ENCODE measurements at places on chromosomes 16 and 17.
A peak's percentile ranks its signal among the peaks of the same experiment; 100 is the strongest.

- no peak for DNase-seq
Measured at GRCh38 chr16:60392380-60392779, 1643.9 kb downstream of the CDH8 start.

GRCh38 chr17:82441691-82442487, 8.7 kb downstream of the CYBC1 start:
- DNase-seq: no peak

DNA sequence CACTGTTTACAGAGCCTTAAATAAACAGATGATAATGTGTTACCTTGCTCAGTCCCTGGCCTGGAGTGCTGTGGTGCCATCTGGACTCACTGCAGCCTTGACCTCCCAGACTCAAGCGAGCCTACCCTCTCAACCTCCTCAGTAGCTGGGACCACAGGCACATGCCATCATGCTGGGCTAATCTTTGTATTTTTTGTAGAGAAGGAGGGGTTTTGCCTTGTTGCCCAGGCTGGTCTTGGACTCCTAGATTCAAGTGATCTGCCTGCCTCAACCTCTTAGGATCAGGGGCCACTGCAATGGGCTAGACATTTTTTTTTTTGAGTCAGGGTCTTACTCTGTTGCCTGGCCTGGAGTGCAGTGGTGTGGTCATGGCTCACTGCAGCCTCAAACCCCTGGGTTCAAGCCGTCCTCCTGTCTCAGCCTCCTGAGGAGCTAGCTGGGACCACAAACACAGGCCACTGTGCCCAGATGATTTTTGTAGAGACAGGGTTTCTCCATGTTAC, 5.0 kb upstream of the NAGLU start:
- DNase-seq: no peak

DNA sequence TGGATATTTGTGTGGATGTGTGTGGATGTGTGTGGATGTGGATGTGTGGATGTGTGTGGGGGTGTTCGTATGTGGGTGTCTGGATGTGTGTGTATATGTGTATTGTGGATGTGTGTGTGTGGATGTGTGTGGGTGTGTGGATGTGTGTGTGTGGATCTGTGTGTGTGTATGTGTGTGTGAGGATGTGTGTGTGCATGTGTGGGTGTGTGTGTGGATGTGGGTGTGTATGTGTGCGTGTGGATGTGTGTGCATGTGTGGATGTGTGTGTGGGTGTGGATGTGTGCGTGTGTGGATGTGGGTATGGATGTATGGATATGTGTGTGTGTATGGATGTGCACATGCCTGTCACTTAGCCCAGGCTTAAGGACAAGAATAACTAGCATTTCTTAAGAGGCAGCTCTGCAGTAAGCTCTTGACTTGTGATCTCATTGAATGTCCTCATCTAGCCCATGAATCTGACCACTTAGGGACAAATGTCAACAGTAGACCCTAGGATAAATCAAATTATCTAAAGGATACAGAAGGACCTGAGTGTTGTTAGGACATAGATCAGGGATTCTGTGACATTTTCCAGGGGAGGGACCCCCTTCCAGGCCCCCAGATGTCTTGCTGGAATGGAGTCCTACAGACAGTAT, 83.5 kb downstream of the BMERB1 start:
- no peak for DNase-seq

DNA sequence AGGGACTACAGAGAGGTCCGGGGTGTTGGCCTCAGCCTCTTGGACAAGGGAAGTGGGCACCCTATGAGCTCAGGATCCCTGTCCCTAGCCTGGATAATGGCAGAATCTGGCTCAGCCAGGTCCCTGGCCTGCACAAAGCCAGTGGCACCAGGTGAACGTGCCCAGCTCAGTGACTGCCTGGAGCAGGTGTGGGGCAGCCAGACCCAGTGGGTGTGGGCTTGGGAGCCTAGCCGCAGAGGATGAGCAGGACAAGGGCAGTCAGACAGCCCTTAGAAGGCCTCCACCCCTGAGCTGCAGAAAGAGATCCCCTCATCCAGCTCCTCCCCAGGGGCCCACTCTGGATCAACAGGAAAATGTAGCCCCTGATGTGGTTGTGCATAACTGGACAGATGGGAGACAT, 585.3 kb downstream of the KCNJ18 start:
- DNase-seq: no peak

- DNase-seq: no peak
Measured at GRCh38 chr16:12176051-12176450, 199.5 kb downstream of the SNX29 start.

DNA sequence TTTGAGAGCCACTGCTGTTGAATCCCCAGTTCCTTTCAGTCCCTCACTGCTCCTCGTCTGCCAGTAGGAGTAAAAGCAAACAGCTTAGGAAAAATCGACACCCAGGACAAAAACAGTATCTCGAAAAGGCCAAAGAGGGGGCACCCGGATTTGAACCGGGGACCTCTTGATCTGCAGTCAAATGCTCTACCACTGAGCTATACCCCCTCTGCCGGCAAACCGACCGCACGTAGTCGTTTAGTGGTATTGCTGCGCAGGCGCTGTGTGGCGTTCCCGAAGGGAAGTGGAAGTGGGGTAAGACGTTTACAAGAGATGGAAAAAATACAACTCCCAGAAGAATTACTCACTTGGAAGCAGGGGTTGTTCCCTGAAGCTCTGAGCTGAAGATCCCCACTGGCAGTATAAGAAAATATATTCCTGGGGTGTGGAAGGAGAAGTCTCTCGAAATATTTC, 2.2 kb upstream of the PLXDC1 start:
- peak; percentile 88 for DNase-seq

DNA sequence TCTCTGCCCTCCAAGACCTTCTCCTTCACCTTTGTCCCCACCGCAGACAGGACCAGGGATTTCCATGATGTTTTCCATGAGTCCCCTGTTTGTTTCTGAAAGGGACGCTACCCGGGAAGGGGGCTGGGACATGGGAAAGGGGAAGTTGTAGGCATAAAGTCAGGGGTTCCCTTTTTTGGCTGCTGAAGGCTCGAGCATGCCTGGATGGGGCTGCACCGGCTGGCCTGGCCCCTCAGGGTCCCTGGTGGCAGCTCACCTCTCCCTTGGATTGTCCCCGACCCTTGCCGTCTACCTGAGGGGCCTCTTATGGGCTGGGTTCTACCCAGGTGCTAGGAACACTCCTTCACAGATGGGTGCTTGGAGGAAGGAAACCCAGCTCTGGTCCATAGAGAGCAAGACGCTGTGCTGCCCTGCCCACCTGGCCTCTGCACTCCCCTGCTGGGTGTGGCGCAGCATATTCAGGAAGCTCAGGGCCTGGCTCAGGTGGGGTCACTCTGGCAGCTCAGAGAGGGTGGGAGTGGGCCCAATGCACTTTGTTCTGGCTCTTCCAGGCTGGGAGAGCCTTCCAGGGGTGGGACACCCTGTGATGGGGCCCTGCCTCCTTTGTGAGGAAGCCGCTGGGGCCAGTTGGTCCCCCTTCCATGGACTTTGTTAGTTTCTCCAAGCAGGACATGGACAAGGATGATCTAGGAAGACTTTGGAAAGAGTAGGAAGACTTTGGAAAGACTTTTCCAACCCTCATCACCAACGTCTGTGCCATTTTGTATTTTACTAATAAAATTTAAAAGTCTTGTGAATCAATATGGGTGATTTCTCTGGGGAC, 12.2 kb downstream of the CX3CL1 start:
- no peak for DNase-seq

DNA sequence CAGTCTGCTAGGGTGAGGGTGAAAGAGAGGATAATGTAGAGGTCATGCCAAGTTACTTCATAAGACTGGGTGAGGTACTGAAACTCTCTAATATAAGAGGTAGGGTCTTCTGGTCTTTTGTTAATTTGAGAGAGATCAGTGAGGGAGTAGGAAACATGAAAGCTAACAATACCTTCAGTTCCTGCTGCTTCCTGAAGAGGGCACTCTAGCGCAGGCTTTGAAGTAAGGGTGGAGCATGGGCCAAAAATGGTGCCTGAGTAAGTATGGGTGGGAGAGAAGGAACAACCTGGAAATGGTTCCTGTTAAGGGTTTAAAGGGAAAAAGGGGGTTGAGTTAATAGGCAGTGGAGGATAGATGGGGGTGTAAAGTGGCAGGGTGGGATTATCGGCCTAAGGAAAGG, 2449.5 kb downstream of the TP53TG3F start:
- no peak for DNase-seq

DNA sequence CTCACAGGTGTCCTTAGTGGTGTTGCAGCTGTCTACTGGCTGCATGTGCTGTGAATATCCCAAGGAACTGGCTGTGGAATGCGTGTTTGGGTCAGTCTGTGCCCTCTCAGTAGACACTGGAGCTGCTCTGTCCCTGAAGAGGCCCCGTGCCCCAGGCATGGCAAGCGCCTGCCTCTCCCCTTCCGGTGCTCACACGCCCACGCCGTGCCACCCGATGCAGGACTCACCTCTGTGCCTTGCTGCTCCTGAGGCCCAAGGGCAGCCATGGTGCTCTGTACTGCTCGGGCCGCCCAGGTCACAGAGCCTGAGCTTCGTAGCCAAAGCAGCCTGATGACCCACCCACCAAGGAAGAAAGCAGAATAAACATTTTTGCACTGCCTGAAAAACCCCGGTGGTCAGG, 10.0 kb downstream of the RGS11 start:
- DNase-seq: no peak

DNA sequence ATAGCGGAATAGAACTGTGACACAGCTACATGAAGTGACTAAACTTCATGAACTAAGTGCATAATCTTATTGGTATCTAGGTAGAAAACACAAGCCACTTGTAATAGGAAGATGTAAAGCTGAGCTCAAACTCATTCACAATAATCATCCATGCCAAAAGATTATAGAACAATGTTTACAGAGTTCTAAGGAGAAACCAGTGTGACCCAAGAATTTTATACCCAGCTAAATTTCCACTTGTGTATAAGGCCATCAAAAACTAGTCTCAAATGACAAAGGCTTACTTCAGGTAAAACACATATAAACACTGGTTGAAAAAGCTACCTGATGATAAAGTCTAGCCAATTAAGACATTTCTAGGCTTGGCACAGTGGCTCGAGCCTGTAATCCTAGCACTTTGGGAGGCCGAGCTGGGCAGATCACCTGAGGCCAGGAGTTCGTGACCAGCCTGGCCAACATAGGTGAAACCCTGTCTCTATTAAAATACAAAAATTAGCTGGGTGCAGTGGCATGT, 16.9 kb upstream of the CPD start:
- no peak for DNase-seq

DNA sequence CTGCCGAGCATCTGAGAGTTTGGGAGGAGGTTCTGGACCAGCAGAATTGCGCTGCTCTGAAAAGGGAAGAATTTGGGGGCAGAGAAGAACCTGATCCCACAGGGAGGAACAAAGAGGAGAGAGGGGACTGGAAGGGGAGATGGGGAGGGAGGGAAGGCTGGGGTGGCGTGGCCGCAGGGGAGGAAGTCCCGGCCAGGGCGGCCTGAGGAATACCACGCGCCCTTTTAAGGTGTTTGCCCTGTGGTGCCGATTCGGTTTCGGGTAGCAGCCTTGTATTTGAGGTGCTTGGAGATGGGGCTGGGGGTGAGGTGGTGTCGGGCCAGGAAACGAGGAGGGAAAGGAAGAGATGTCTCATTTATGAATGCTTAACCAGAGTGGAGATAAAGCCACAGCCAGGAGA, 51.3 kb downstream of the AKAP1 start:
- no peak for DNase-seq

GRCh38 chr16:77660311-77660710, 62.0 kb upstream of the NUDT7 start:
- no peak for DNase-seq

GRCh38 chr16:50678531-50678930, 2.6 kb downstream of the SNX20 start:
- no peak for DNase-seq

- DNase-seq: no peak
Measured at GRCh38 chr17:74351552-74352210, 10.0 kb downstream of the BTBD17 start.

- DNase-seq: no peak
Measured at GRCh38 chr16:17301184-17301583, 169.6 kb downstream of the XYLT1 start.

DNA sequence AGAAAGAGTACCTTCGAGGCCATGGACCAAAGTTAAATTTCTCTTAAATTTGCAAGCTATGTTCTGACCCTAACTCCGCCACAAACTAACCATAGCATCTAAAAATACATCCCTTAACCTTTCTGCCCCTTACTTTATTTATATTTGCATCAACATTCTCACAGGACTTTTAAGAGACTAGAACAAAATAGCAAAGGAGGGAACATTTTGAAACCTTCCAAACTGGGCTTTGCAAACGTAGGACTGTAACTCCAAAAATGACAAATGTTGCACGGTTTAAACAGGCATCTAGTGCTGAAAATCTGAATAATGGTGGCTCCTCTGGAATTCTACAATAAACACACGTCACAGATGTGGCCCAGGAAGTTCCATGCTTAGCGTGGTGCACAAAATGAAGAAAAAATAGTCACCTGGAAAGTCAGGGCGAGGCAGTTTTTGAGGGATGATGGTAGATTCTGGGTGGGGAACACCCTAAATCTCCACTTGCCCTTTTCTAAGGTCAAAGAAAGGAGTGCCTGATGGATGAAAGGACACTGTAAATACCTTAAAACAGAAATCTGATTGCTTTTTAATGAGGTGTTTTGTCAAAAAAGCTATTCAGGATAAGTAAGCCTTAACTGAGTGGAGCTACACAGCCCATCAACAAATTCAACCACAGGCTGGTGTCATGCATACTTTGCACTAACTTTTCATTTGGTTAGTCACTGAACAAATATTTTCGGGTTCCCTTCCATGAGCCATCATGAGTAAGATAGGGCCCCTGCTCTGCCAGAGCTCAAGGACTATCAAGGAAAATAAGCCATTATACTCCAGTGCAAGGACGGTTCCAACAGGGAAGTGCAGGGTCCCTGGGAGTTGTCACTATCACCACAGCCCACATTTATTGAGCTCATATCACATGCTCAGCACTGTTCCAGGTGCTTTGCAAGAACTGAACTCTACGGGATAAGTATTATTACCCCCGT, 21.2 kb downstream of the ARHGAP17 start:
- DNase-seq: no peak

DNA sequence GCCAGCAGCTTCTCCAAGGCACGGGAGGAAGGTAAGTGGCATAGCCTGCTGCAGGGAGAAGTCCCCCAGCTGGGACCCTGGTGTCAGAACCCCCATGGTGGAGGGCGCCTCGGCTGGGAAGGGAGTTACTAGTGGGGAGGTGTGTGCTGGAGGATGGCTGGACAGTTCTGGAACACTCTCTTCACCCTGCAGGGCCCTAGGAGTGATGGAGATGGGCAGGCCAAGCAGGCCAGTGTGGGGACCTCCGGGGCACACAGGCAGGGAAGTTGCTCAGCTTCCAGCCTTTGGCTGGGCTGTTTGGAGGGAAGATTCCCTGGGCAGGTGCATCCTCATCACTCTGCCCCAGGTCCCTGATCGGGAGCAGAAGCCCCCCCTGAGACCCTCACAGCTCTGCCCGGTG, 696 bp downstream of the C17orf99 start:
- no peak for DNase-seq

GRCh38 chr17:63919311-63919723, 678 bp upstream of the GH1 start:
- peak; percentile 68 for DNase-seq

All from activated naive CD4-positive, alpha-beta T cell treated with anti-CD3 and anti-CD28 coated beads, Interleukin-2, amount 50 U/mL, for 16 hours (primary cell).